Lung microvascular endothelial cell (primary cell): ENCODE measurements at places on chromosomes 1 and 21.

DNA sequence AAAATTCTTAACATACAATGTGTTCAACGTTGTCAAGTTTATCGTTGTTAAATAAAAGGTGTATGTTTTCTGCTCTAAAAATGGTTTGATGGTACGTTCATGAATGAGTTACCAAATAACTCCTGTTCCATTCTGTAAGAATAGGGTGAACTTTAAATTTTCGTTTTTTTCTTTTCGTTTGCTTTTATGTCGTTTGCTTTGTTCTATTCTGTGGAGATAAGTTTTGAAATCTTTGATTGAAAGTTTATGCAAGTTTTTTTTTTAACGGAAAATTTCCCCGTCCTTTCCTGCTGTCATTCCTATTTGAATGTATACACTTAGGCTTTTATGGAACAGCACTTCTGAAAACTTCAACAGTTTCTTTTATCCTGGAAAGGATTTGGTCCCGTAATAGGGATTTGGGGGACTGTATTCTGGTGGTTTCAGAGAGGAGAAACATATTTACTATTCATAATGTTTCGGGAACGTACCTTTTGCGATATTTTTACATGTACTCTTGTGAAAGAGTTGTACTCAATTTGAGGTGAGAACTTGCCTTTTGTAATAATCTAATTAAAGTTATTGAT, 1.7 kb downstream of the DR1 start:
- no peak for DNase-seq

GRCh38 chr1:33045246-33045645, 8.6 kb upstream of the AK2 start:
- no peak for DNase-seq

DNA sequence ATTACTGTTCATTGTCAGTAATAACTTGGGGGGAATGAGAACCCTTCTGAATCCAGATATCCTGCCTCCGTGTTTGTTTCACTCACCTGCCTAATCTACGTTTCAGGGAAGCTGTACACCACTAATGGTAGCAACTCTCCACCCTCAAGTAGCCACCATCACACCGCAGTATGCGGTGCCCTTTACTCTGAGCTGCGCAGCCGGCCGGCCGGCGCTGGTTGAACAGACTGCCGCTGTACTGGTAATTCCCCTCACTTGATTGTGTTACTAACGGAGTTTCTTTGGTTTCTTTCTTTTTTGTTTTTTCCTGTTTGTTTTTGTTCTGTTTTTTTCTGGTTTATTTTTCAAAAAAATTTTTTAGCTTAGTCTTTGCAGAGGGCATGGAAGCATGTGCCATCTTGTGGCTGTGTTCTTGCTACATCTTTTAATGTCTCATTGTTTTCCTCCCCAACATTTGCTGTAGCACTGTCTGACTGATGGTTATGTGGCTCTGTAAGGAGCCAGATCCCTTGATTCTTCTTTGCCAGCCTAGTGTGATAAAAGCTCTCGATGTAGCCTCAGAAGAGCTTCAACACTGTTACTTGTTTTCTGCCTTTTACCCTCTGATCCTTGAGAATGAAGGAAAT, 15.9 kb upstream of the OLFML3 start:
- DNase-seq: no peak

DNA sequence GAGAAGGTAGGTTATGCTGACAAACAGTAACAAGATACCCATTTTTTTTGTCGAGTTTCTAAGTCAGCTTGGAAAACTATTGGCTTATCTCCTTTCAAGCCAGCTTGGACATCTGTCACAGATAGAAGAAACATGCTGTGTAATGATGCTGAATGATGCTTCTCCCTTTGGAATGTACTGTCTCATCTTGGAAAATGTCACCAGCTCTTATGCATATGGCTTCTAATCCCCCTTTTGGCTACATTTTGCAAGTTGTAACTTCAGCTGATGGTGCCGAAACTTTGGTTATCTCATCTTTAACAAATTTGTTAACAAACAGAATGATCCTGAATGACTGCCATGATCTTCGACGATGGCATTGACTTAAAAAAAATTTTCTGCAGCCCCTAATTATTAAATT, 68.8 kb upstream of the ST6GALNAC3 start:
- no peak for DNase-seq

DNA sequence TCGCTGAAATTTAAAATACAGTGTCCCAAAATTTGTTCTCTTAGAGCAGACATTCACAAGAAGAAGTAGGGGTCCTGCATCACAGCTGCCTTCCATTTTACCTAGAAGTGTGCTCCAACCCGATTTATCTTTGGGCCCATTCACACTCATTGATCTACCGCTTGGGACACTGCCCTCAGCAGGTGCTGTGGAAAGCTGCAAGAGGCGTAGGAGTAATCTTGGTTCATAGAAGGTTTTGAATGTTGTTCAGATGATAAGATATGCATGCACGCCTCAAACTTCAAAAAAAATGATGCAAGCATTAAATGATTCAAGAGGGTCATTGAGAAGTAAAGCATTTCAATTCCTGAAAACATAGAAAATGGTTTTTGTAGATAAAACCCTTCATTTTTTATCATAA, 18.6 kb upstream of the C1orf105 start:
- DNase-seq: no peak

- peak; percentile 92 for DNase-seq
Observed at GRCh38 chr1:165903672-165904071, 76.3 kb downstream of the UCK2 start.
